ENCODE measurements at places on chromosomes 3 and 15.
A peak's percentile ranks its signal among the peaks of the same experiment; 100 is the strongest.

GRCh38 chr15:37595426-37595970 lies 338.9 kb upstream of the TMCO5A start:
- no peak for DNase-seq

- no peak for DNase-seq
Observed at GRCh38 chr3:132064114-132064513, 29.3 kb upstream of the CPNE4 start.

DNA sequence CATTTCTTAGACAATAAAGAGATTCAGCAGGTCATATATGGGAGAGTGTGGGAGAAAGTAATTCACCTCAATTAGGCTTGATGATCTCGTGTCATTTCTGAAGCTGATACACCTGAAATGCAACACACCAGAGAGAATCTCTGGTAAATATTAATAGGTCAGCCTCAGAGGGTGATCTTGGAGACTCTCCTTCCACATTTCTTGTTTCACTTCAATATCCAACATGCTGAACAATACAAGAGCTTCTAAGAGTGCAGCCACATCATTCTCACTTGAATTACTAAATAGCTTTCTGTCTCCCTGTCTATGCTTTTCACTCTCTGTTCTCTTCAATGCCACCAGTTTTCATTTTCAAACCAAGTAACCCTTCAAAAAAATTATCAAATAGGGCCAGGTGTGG lies 71.1 kb upstream of the GK5 start:
- DNase-seq, result no peak

DNA sequence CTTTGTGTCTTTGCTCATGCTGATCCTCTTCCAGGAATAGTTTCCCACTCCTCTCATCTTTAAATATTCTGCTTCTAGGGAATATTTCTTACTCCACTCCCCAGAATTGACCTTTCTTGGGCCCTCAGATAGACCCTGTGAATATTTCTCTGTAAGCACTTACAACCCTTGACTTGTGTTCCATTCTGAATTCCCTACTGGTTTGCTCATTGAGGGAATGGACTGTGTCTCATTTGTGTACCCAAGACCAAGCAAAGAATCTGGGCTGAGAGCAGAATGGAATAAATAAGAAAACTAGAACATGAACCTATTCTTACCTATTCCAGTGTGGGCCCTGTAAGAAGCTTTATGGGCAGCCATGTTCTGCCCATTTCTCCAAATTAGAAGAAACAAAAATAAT lies 72.7 kb upstream of the TSPAN3 start:
- no peak for DNase-seq

DNA sequence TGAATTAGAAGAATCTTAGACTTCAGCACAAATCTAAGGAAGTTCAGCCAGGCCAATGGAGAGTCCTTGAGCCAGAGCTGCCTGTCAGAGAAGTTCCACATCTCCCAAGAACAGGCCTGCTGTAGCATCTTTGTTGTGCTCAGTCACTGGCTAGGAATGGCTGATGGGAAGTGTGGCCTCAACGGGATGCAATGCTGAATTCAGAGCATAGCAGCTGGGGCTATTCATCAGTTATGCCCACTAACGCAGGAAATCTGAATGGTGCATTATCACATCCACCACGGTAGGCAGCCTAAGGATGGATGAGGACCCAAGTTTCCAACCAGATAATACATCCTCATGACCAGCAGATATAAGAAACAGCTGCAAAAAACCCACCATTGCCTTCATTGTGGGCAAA lies 3.2 kb upstream of the EIF1B start:
- no peak for DNase-seq

GRCh38 chr15:49558929-49559328 lies 61.7 kb downstream of the FAM227B start:
- no peak for DNase-seq

DNA sequence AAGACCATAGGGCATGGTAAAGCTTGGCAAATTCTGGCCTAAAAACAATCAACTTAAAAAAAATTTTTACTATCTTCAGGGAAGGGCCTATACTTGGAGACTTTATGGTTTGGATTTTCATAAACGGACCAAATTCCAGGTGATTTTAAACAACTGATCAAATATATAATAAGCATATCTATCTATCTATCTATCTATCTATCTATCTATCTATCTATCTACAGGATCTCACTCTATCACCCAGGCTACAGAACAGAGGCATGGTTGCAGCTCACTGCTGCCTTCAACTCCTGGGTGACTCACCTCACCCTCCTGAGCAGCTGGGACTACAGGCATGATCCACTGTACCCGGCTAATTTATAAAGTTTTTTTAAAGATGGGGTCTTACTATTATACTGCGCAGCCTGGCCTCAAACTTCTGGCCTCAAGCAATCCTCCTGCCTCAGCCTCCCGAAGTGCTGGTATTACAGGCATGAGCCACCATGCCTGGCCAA lies 6.7 kb downstream of the SPPL2A start:
- no peak for DNase-seq

- DNase-seq, result no peak
Observed at GRCh38 chr3:176275538-176275937, 921.7 kb downstream of the TBL1XR1 start.

GRCh38 chr3:195203606-195204005 lies 67.4 kb downstream of the XXYLT1 start:
- no peak for DNase-seq

- peak; percentile 35 for DNase-seq
Observed at GRCh38 chr3:143831994-143832393, 16.3 kb downstream of the SLC9A9 start.

GRCh38 chr3:194872669-194872977 lies 186.9 kb downstream of the FAM43A start:
- no peak for DNase-seq

DNA sequence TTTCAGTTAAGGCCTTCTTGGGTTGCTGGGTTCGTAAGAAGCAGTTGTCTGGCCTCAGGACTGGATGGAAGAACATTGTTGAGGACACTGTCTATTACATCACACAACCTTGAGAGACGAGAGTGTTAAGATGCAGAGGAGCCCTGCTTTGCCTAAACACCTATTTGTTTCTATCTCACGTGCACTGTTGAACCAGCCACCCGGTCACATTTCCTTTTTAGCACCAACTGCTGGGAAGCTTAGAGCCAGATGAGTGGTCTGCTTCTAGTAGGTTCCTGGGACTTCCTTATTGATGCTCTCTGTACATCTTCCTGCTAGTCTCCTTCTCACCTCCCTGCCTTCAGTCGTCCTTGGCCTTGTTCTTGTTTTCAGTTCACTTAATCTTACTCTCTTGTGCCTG lies 22.3 kb downstream of the CAND2 start:
- DNase-seq, result no peak

DNA sequence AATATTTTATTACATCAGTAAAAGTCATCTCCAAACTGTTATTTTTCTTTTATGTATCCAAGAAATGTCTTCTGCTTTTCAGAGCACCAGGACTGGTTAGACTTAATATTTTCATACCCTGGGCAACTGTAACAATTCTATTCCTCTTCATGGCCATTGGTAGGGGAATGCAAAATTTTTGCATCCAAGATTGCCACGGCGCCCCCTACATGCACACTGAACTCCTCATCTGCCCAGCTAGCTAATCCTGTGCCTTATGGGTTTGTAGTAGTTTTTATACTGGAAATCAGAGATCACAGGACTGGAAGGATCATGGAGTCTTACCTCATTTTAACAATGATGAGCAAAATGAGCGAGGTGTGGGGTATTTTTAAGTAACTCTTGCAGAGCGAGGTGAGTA lies 74.2 kb downstream of the CRTC3 start:
- peak; percentile 73 for DNase-seq

DNA sequence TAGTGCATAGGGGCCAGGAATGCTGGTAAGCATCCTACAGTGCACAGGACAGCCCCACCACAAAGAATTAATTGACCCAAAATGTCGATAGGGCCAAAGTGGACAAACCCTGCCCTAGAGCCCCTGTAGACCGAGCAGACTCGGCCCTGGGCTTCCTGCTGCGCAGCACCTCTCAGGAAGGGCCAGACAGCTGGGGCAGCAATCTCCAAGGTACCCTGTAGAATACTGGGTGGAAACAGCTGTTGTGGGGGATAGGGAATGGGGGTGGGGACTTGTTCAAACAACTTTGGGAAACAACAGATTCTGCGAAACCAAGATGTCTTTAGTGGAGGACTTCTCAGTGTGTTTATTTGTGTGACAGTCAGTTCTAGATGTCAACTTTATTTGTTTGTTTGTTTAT lies 67.1 kb downstream of the MRPL46 start:
- DNase-seq, result no peak

DNA sequence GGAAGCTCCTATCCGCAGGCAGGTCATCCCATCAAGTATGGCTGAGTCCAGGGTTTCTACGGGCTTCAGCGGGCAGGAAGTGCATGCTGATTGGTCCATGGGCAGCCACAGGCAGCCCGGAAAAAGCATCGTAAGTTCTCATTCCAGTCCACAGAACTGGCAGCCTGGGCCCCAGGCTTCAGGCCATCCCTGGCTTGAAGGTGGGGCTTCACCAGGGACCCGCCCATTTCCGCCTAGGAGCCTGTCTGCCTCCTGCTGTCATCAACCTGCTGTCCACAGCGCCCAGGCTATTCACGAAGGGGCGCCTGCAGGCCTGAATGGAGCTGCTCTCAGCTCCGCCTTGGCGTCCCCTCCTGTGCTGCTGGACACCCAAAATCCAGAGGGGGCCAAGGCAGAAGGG lies 13.9 kb downstream of the PCYT1A start:
- peak; percentile 58 for DNase-seq

Measured in CD4-positive, CD25-positive, alpha-beta regulatory T cell (primary cell).